ENCODE measurements at places on chromosomes 12 and 14.
A peak's percentile ranks its signal among the peaks of the same experiment; 100 is the strongest.

GRCh38 chr14:76695263-76695920 lies 65.9 kb upstream of the VASH1 start:
- DNase-seq, result no peak

DNA sequence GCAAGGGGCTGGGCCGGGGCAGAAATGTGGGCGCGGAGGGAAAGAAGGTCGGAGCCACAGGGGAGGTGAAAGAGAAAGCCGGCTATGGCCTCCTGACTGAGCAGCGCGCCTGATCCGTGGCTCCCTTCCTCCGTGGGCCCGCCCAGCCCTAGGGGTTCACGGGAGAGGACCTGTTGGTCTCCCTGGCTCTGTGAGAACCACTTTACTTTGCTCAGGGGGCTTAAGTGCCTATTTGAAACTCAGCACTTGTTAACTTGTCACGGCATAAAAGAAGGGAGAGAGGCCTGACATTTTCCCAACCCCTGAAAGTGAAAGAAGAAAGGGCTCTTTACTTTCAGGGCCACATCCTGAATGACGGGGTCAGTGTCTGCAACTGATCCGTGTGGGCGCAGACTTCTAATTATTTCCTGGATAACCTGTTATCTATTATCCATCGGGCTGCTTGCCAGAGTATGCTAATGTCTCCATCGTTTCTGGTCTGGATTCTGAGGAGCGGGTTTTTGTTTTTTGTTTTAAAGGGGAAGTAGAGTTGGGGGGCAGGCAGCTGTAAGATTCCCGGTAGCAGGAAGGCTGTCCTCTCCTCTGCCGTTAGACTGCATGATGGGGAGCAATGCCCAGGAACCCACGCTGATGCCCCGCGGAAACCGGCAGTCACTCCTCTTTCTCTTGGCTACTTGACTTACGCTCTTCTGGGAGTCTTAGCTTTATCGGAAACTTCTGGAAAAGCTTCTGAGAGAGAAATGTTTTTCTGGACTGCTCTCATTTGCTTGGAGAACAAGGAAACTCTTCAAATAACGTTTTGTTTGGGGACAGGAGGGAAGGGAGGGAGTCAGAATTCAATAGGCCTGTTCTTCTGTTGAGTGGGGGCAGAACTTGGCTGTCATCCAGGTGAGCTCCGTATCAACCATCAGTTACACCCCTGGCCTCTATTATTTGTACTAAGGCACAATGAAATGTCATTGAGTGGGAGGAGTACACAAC lies 127.7 kb upstream of the MAX start:
- peak; percentile 61 for DNase-seq

DNA sequence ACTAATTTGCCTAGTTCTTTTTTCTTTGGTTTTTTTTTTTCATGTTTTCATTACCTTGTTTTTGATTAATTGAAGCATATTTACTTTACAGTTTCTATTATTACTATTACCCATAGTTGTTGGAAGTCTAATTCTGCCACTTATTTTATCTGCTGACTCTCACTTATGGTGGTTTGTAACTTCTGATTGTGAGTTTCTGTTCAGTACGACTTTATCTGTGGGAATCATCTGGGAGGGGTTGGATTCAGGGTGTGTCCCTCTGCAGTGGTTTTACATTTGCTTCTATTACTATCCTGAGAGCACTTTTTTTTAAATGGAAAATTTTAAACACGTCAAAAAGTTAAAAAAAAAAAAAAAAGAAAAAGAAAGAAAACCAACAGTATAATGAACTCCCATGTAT lies 26.4 kb upstream of the SOS2 start:
- no peak for DNase-seq

DNA sequence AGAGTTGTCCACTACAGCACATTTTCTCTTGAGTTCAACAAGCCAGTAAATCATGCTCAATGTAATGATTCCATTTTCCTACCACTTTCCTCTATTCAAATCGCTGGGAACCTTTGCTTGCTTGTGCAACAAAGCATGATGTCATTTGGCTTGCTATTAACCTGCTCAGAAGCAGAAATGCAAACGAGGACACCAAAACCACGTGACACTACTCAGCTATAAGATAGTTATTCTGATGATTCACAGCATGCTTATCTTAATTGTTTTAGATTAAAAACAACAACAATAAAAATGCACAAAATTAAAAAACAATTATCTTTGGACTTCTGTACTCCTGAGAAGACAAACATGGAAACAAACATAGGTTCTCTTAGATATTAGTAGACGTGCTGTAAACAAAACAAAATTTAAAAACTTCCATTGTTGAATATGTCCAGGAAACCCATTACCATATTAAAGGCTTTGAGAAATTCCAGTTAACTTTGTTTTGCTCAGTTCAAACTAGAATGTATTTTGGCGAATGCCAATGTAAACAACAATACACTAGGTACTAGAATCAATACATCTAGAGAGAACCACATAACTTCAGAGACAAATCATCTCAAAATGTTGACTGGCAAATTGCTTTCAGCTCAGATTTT lies 77.5 kb upstream of the KRAS start:
- no peak for DNase-seq

DNA sequence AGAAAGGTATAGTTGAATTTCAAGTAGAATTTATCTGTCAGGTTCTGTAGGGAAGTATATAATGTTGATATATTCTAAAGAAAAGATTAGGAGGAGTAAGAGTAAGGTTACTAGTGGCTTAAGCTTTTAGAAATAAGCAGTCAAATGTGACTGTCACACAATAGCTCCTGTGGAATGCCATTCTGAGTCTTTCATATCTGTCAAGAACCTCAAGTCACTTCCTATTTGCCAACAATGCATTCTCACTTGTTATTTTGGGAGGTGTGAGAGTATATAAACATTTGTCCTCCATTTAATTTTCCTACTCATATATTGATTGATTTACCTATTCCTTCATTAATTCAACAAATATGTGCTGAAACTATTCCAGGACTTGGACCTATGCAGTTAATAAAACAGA lies 11.7 kb downstream of the CLEC9A start:
- no peak for DNase-seq

DNA sequence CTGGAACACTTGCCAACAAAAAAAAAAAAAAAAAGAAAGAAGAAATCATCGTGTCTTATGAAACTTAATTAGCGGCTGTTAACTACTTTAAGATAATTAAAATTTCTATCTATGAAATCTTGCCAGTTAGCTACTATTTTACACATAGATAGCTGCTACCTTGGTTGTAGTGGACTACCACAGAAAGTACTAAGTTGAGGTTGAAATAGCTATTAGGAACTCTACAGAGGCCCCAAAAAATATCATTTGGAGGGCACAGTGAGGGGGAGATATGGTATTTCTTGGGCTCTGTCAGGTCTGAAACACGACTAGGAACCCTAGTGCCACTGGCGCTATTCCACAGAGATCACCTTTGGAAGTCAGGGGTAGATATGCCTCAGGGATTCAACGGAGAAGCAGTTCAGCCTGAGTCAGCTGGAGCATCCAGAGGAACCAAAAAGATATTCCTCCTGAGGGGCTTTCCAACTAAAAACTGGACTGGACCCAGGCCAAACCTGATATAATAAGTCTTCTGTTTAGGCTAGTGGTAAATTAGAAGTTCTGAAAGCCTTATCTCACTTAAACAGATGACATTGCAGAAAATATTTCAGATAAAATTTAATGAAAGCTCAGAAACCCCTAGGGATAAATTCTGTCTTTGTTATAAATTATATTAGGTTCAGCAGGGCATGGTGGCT lies 126.1 kb downstream of the EPS8 start:
- no peak for DNase-seq

DNA sequence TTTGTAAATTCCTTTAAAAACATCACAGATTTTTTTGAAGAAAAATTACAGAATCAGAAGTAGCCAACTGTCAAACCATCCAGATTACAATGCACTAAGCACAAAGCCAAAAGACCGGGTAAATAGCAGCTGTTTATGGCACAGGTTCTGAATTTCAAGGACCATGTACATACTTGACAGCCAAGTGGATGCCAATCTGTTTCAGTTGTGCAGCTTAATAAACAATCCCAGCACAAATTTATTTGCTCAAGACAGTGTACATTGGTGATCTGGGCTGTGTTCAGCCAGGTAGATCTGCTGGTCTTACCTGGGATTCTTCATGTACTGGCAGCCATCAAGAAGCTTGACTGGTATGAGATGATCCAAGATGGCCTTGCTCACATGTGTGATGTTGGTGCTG lies 229.8 kb upstream of the FLRT2 start:
- DNase-seq, result no peak

DNA sequence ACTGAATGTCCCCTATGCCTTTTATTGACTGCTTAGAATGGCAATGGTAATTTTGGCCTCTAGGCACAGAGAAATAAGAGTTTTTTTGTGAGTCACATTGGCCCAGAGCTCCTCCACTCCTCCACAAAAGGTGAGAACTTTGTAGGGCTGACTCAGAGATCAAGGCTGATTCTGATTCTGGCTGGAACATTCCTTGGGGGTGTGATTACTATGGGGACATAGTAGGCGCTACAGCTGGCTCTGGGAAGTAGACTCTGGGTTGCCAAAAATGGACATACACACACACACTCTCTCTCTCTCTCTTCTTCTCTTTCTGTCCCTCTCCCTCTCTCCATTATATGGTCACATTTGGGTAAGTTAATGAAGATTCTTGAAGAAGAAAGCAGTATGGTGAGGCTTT lies 174.6 kb upstream of the DDHD1 start:
- no peak for DNase-seq

- no peak for DNase-seq
Observed at GRCh38 chr12:59345406-59345805, 250.4 kb upstream of the SLC16A7 start.

- no peak for DNase-seq
Observed at GRCh38 chr12:19316425-19316824, 122.9 kb upstream of the AEBP2 start.

GRCh38 chr12:85695097-85695715 lies 141.0 kb downstream of the RASSF9 start:
- DNase-seq, result no peak

DNA sequence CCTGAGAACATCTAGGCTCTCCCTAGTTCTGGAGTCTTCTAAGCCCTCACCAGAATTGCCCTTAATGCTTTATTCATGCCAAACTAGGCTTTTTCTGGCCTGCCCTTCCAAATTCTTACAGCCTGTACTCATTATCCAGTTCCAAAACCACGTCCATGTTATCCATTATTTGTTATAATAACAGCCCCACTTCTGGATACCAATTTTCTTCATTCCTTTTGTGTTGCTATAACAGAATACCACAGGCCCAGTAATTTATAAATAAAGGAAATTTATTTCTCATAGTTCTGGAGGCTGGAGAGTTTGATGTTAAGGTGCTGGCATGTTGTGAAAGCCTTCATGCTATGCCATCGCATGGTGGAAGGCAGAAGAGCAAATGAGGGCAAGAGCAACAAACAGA lies 68.0 kb upstream of the AMIGO2 start:
- no peak for DNase-seq

DNA sequence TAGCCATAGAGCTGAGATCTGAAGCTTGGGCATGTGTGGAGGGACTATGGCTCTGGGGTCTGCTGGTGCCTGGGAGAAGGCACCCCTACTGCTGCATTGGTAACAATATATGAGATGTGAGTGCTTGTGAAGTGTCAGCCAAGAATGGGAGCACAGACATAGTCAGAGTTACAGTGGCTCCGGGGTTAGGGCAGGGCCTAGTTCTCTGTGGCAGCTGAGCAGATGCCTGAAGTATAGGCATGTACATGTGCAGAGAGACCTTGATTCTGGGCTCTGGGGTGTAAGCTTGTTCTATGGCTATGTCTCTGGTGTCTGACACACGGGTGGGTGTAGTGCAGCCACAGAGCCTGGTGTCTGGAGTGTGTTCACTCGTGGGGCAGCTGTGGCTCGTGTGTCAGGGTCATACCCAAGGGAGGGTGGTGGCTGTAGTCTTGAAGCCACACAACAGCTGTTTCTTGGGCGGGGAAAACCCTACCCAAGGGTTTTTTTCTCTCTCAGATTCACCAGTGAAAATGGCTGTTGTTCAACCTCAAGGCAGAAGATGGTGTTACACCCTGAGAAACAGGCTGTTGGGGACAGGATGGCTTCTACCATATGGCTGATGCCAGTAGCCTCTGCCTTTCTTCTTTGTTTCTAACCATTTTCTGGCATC lies 11.9 kb upstream of the TCL1A start:
- DNase-seq, result no peak

- no peak for DNase-seq
Observed at GRCh38 chr12:31567029-31567428, 23.9 kb downstream of the DENND5B start.

GRCh38 chr12:93908846-93909567 lies 231.8 kb downstream of the CRADD start:
- no peak for DNase-seq
